T-helper 1 cell (primary cell): ENCODE measurements at places on chromosomes 4 and X.

DNA sequence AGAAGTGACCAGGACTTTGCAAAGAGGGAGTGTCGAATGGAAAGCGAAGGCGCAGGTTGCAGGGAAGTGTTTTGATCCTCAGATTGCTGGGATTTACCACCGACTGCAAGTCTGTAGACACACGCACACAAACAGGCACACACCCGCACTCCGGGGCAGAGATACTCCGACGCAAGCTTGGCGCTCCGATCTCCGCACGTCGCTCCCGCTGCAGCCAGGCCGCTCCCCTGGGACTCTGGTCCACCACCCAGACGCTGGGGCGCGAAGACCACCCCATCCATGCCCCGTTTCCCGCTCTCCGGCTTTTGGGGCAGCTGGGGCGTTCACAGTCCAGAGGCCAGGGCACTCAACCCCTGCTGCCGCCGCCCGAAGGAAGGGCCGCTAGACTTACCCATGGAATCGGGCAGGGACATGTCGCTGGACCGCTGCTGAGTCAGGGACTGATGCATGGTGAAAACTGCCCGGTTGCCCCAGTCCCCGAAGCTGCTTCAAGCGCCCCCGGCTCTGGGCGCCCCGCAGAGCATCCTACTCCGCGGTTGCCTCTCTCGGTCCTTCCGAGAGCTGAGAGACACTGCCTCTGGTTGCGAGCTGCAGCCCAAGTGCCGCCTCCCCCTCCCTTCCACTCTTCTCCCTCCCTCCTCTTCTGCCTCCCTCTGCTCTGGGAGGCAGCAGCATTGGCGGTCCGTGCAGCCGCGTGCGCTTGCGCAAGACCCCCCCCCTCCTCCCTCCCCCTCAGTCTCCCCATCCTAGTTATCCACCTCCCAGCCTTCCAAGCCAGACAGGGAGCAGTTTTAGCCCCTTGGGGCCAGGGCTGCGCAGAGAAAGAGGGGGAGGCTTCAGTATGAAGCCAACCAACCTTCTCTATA, at the start of gene TMEM255A:
TMEM255A (minus strand) TSS at position 601 of the 866 bp plus-strand sequence; CDS start at position 449, 152 bp downstream.
- DNase-seq: no peak

DNA sequence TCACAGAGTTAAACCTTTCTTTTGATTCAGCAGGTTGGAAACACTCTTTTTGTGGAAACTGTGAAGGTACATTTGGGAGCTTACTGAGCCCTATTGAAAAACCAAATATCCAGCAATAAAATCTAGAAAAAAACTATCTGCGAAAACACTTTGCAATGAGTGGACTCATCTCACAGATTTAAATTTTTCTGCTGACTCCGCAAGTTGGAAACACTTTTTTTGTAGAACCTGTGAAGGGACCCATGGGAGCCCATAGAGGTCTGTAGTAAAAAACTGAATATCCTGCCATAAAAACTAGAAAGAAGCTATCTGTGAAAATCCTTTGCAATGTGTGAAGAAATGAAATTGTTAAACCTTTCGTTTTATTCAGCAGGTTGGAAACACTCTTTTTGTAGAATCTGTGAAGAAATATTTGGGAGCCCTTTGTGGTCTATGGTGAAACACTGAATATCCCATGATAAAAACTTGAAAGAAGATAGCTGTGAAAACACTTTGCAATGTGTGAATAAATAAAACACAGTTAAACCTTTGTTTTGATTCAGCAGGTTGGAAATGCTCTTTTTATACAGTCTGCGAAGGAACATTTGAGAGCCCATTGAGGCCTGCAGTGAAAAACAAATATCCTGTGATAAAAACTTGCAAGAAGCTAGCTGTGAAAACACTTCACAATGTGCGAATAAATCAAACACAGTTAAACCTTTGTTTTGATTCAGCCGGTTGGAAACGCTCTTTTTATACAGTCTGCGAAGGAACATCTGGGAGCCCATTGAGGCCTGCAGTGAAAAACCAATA, 22.3 kb upstream of the DCUN1D4 start:
- no peak for DNase-seq

DNA sequence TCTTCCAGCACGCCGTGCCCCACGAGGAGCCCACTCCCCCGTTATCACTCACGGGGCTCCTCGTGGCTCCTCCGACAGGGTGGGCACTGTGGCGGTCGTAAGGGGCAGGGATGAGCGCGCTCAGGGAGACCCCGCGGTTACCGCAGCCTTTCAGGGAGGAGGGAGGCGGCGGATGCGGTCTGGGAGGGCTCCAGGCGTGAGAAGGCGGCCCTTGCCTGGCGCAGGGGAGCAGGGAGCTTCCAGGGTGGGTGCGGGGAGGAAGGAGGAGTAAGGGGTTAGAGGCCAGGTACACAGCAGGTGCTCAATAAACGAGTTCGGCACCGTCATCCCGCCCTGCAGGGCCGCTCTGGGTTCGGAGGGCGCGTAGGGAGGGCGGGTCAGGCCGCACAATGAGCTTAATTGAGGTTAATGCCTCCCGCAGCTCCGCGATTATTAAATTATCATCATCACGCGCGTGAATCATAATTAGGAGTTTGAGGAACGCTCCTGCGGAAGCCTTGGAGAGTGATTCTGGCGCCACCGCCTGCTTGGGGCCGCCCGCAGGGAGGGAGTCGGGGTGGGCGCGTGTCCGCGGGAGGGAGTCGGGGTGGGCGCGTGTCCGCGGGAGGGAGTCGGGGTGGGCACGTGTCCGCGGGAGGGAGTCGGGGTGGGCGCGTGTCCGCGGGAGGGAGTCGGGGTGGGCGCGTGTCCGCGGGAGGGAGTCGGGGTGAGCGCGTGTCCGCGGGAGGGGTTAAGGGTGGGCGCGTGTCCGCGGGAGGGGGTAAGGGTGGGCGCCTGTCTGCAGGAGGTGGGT, 7.6 kb upstream of the NKX1-1 start:
- DNase-seq: no peak

- no peak for DNase-seq
These were observed 41.9 kb downstream of the AFAP1 start for GRCh38 chr4:7897811-7898210.

DNA sequence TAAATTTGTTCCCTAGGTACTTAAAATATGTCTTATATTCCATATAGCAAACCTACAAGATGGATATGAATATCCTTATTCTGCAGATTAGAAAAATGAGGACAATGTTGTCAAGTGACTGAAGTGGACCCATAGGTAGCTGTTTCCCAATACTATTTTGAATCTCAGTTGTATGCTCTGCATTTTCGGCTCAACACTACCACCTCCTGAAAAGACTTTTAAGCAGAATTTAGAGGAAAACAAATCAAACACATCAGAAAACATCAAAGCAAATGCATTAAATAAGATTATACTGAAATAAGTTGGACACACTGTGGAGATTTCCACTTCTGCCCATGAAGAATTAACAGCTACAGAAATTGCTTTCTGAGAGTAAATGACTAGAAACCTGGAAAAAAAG, 488.7 kb downstream of the TRIML1 start:
- no peak for DNase-seq

GRCh38 chrX:10794203-10794630, 173.8 kb upstream of the MID1 start:
- DNase-seq: no peak

DNA sequence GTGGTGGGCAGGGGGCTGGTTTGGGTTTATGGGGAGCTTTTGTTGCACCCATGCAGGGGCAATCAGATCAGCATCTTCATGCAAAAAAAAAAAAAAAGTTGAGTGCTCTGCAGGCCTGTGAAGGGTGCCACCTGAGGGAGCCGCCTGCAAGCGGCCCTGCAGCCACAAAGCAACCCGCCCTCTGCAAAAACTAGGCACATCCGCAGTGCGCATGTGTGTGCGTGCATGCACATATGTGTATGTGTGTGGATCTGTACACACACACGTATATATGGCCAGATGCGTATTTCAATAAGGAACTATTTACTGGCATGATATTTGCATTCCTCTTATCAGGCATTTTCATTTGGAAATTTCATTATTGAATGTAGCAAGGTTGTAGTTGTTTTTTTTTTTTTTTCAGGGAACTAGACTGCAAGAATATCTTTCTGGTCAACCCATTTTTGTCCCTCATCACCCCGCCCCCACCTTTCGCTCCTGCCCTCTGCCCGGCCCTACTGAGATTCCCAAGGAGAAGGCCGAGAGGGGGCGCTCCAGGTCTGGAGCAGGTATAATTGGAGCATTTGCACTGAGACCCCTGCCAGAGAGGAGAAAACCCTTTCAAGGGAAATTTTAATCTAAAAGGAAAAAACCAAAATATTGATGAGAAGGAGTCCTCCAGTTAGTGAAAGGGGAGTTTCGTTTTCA, 18.1 kb downstream of the CCNQ start:
- no peak for DNase-seq

GRCh38 chr4:124275-125081, at the start of gene ZNF718:
Gene ZNF718, plus strand, starts transcription at chr4:124501. Its CDS starts 170 bp downstream, at chr4:124671.
- peak; percentile 83 for DNase-seq

DNA sequence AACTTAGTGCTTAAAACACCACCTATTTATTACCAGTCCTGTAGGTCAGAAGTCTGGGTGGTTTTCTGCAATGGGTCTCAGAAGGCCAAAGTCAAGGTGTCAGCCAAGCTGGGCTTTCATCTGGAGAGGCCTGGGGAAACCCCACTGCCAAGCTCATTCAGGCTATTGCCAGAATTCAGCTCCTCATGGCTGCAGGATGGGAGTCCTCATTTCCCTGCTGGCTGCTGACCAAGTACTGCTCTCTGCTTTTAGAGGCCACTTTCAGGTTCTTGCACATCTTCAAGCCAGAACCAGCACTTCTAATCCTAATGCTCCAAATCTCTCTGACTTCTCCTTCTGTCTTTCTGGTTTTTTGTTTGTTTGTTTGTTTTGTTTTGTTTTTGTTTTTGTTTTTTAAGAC, 109.3 kb downstream of the BCOR start:
- no peak for DNase-seq

DNA sequence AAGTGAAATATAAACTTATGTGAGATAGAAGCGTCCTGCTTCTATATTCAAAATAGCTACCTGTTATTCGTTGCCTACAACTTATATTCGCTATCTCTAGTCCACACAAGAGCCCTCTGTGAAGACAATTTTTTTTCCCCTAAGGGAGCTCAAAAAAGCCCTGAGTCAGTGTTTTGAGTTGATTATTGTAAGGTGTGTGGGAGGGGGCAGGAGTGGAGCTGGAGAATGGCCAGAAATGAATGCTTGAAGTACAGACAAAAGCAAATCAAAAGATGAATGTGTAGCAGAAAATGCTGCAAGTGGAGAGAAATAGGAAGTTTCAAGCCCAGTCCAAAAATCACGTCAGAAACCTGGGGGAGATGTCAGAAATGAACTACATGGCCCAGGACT, 655.0 kb upstream of the LCORL start:
- no peak for DNase-seq

GRCh38 chrX:38999967-39000745, 198.9 kb downstream of the MID1IP1 start:
- DNase-seq: no peak

- DNase-seq: no peak
These were observed 78.2 kb downstream of the RTL5 start for GRCh38 chrX:72053508-72053907.

DNA sequence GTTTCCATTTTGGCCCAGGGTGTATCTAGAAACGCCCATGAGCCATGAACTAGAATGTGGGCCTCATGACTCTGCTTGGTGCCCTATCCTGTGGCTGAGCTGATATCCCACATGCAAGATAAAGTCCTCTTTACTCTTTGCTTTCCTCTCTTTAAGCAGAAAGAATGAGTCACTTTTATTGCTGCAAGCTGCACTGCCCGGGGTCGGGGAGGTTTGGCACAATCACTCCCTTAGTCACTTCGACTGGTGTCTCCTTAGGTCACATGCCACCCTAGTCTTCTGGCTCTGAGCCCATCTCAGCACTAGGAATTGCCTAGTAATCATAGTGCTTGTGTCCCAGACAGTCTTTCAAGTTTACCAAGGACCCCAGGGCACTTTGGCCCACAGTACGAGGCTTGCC, 75.1 kb upstream of the CXorf66 start:
- no peak for DNase-seq

DNA sequence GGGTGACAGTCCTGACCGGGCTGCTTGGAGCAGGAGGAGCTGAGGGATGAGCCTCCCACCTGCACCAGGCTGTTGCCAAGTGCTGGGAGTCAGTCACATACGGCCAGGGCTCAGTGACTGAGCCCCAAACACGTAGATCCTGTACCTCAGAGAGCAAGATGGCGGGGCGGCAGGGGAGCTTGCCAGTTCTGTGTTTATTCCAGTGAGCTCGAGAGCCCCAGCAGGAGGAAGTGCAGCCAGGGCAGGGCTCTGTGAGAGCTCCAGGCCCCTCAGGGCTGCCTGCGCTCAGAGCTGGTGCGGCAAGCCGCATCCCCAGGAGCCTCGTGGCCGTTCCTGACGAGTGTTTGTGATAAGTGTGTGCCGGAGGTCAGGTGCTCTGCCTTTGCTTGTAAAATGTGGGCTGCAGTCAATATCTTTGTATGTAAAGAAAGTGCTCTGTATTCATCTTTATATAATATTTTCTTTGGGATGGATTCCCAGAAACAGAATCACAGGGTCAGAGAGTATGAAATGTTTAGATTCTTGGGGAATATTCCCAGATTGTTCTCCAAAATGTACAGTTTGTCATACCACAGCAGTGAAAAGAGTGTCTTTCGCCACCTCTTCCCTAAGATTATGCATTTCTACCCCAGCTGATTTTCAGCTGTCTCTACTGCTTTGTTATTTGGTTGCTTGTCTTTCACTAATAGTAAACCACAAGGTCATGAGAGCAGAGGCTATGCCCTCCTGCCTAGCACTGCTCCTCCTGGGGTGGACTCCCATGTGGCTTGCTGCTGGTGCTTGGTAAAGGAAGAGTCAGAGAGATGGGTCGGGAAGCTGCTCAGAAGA, 50.3 kb downstream of the NELFA start:
- no peak for DNase-seq

- DNase-seq: no peak
These were observed 2.5 kb upstream of the PLP1 start for GRCh38 chrX:103774070-103774642.

GRCh38 chrX:51144828-51145442, 187.7 kb upstream of the NUDT10 start:
- peak; percentile 11 for DNase-seq

DNA sequence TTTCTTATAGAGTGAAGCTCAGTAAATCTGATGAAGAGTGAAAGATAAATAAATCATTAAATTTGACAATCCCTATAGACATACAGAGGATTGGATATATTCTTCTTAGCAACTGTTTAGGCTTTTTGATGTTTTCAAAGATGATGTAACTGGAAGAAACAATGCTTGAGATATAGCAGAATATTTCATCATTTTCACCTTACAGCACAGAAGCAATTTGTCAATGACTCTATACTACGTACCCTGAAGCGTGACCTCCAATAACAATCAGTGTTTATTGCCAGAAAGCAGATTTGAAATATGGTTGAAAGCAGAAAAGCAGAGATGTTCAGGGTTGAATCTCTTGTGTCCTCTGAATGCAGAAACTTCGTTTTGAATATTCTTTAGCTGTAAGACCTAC, 228.4 kb downstream of the DTHD1 start:
- no peak for DNase-seq

GRCh38 chr4:42600578-42600977, 56.3 kb downstream of the ATP8A1 start:
- no peak for DNase-seq

DNA sequence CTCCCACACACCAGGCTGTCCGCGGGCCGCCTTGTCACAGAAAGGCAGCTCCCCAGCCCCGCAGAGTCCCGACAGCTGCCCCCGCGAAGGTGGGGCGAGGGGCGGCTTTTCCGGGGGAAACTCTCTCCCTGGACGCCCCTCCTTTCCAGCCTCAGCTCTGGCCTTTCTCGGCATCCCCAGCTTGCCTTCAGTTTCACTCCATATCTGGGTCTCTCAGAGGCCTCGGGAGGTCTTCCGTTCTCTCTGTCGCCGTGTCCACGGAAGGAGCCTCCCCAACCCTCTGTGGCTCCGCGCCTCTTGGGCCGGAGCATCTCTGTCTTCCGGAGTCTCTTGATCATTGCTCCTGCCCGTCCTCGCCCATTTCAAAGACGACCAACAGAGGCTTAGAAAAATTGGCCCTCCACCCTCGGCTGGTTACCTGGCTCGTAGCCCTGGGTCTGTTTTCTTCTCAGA, 6.1 kb upstream of the MSX1 start:
- DNase-seq: no peak
